ENCODE measurements at places on chromosomes 6 and 20. TPM values are rescaled to one million over a fixed set of nuclear protein-coding genes. Genes with fewer than 3 reads are reported as not detected.

DNA sequence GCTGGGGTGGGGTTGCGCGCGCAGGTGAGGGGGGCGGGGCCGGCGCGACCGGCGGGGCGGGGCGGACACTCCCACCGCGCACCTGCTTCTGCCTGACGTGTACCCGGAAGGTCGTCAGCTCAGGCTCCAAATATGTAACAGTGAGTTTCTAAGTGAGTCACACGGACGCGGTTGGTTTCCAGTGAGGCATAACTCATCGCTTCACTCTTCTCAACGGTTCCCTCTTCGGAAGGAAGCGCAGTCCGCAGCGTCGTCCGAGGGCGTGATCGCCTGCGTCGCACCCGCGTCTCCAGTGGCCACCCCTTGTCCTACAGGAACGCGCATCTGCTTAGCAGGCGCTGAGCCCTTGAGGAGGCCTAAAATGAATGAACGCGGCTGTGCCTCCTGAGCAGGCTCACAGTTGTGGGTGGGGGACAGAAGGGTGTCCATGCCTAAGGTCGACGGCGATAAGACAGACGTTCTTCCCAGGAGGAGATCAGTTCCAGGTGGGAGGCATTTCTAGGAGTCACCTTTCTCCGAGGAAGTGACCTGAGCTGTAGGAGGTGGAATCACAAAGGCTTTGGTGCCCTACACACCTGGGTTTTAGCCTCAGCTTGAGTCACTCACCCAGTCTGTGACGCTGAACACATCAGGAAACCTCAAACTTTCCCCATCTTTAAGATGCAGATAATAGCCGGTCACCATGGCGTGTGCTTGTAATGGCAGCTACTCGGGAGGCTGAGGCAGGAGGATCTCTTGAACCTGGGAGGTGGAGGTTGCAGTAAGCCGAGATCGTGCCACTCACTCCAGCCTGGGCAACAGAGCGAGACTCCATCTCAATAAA is 50.9 kb upstream of the EZR start:
- DNase-seq: no peak

DNA sequence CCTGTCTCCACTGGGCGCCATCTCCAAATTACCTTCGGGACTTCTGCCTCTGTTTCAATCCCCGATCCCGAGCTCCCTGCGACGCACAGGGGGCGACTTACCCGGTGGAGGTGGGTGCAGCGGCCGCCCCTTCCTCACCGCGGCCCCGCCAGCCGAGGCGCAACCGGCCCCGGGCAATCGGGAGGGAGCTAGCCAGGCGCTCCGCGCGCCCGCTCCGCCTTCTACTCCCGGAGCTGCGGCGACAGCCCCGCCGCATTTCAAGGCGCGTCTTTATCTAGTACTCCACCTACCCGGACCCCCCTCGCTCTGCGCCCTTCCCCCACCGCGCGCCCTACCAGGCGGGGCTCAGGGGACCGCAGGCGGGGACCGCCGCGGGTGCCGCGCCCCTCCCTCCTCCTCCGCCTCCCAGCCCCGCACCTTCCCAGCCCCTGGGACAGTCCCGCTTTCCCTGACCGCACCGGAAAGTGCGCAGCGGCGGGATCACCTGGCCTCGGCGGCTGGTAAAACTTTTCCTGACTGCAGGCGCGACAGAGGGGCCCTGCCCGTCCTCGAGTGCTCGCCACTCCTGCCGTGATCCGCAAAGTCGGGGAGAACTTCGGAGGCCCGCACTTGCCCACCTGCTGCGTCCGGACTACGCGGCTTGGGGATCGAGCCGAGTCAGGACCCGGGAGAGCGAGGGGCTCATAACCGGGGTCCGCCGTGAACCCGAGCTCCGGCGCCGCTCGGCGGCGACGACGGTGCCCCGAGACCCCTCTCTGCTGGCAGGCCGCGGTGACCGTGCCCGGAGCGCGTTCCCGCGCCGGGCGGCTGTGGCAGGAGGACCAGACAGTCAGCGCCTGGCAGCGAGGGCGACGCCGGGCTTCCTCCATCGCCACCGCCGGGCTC is 8.0 kb upstream of the NKX2-2 start:
- no peak for DNase-seq

DNA sequence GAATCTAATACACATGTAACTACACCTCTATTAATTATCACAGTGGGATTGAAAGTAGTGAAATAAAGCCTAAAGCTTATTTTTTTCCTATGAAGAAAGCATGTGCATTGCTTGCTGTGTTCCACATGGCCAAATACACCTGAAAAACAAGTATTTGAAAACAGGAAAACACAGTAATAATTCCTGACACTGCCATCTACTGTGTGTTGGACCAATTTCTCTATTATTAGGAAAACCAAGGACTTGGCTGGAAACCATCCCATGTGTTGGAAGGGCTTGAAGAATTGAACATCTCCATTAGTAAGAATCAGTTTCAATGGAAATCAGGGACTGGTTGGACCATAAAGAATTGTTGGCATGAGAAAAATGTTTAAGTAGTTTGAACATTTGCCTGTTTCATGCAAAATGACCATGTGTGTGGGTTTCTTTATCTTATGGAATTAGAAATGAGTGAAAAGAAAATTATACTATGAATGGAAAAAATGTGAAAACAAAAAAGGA is 124.1 kb downstream of the PHF3 start:
- no peak for DNase-seq

- peak; percentile 62 for DNase-seq
These were observed 173.5 kb upstream of the SNX9 start for GRCh38 chr6:157649311-157650260.

DNA sequence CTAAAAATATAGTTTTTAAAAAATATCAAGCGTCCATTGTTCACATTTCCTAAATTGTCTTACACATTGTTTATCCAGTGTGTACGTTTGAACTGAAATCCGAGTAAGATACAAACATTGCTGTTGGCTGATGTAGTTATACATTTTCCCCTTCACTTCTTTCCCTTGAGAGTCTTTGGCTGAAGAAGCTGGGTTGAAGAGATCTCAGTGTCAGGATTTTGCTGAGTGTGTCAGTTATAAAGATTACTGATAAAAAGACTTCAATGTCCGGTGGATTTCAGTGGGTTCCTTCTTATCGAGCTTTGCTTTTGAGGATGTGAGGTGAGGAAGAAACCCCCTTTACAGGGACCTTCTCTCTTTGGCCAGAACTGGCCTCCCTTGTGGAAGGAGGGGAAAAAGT is 20.5 kb downstream of the RFPL4B start:
- DNase-seq: no peak

Gene FHL5
- not detected for total RNA-seq

Gene CYP21A2
- total RNA-seq: not detected

Data from G401 (cell line).